Stimulated activated CD4-positive, alpha-beta T cell treated with anti-CD3 and anti-CD28 coated beads, Interleukin-15, amount 100 ng/mL, for 24 hours (primary cell): ENCODE measurements at places on chromosomes 12 and 14.

- DNase-seq = no peak
Measured at GRCh38 chr14:95577067-95577800, 42.4 kb downstream of the GLRX5 start.

- no peak for DNase-seq
Measured at GRCh38 chr12:59977779-59978178, 381.9 kb downstream of the SLC16A7 start.

DNA sequence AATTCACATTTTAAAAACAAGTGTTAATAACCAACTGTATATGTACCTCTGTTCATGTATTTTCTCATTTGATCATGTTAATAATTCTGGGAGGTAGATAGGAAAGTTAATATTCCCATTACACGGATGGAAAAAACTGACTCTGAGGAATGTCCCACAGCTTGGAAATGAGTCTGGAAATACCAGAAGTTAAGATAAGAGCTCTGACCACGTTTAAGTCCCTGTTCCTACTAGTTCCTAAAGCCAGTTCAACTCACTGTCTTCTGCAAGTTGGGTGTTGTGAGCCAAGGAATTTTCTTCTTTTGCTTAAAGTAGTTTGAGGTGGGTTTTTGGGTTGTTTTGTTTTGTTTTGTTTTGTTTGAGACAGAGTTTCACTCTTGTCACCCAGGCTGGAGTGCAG, 104.5 kb downstream of the TMEM30B start:
- no peak for DNase-seq

- peak; percentile 15 for DNase-seq
Measured at GRCh38 chr12:118064608-118065007, 3.6 kb upstream of the WSB2 start.
